NCI-H2227 treated with DMSO at 0.1 percent for 48 hours (cell line): ENCODE measurements at places on chromosomes 7 and 10.

GRCh38 chr7:130632111-130632510, 36.4 kb downstream of the COPG2 start:
- DNase-seq = no peak

DNA sequence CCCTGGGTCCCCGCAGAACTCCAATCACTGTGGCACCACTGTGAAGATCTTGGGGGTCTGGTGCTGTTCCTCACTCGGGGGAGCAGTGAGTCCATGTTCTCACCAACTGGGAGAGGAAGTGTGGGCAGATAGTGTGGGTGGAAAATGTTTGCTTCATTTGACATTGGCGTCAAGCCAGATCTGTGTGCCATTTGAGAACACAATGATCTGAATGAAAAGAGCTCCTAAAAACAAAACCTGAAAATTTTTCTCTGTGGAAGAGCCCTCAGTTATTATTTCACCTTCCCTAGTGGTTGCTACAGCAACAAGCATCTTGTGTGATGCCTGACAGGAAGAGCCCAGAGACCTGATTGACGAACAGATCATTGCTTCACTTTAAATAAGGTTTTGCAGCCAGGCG, 125.6 kb downstream of the VIPR2 start:
- no peak for DNase-seq

DNA sequence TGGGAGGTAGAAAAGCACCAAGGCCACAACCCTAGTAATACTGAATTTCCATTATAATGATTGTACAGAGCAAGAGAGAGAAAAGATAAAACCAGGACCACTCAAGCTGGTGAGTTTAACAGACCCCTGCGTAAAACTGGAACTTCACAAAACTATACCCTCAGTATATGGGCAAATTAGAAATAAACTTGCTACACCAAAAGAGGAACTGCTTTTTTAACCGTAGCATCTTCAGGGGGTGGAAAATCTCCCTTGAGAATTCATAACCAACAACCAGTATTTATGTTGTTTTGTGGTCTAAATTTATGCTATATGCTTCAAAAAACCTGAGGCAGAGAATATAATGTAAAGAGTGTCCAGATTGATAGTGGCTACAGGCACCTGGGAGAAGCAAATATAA, 171.2 kb downstream of the SGMS1 start:
- no peak for DNase-seq

DNA sequence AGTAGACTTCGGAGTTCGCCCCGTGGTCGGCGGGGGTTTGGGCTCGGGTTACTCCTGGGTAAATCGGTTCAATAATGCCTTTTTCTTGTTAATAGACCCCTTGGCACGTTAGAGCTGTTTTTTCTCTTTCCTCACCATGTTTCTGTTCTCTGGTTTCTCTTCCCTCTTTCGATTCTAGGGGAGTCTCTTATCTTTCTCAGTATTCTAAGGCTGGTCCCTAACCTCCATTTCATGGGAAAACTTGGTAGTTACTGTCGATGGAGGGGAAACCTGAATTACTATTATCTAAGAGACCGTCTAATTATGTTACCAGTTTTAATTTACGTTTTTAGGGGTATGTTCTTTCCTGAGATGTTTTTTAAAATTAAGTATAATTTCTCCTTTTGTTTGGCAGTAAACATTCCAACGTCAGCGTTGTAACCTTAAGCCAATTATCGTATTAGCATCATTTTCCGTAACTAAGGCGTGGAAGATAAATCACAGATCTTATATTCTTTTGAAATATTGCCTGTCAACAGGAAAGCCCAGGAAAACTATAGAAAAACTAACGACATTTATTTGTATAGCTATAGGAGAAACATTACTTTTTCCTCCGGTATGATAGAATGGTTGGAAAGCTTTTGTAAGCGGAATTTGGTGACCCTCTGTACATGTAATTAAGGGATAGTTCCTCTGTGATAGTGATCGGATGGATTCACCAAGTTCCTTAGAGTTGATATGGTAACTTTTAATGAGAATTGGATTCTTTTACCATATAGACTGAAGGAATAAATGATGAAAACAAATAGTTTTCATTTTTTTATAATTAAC, 847 bp downstream of the BTAF1 start:
- DNase-seq = no peak
